Activated CD4-positive, alpha-beta memory T cell treated with anti-CD3 and anti-CD28 coated beads, Interleukin-2, amount 10 ng/mL, durations not matched to agents 7 days and 5 days (primary cell): ENCODE measurements at places on chromosomes 1 and 21. TPM values are rescaled to one million over a fixed set of nuclear protein-coding genes. Genes with fewer than 3 reads are reported as not detected.

DNA sequence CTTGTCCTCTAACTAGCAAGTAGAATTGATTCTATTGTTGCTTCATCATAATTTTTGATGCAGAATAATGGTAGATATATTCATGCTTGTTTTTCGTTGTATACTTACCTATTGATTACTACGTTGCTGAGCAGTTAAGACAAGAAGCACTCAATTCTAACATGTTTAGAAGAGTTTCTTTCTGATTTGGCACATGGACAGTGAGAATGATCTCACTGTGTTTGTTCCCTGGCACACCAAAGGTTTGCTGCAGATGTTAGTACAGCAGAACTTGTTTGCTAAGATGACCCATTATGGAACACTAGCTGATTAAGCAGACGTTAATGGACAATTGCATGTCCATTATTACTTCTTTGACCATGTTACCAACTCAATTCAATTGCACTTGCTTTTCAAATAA lies 184.7 kb upstream of the SGIP1 start:
- no peaks in the 10 kb centered on the region for H3K27me3 ChIP-seq
- peak overlapping the region; percentile 66 for H3K4me3 ChIP-seq
- peak overlapping the region; percentile 80 for H3K27ac ChIP-seq
- H3K36me3 ChIP-seq = peaks cover 53% of the 10 kb centered on the region
- peaks cover 95% of the 10 kb centered on the region for H3K4me1 ChIP-seq

DNA sequence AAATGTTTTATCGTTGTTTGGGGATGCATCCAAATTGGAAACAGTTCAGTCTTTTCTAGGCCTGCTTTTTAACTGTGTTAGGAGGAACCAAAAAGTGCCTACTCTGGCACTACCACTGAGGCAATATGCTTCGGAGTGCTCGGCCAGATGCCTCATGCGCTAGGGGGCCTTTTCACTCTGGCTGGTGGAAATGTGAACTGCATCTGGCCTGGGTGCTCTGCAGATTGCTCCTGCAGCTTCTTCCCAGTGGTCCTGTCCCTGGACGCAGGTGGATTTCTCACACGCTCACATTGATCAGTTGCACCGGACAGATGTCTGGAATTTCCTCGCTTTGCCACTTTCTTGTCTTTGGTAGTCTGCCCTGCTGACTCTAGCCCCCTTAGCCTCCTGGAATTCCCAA lies 330.2 kb upstream of the FMN2 start:
- no peaks in the 10 kb centered on the region for H3K27me3 ChIP-seq
- no peaks in the 10 kb centered on the region for H3K36me3 ChIP-seq
- DNase-seq = no peak
- H3K4me1 ChIP-seq = no peaks in the 10 kb centered on the region
- H3K27ac ChIP-seq = no peak overlapping the region

Gene ZSWIM5
- total RNA-seq = 0.30 TPM

DNA sequence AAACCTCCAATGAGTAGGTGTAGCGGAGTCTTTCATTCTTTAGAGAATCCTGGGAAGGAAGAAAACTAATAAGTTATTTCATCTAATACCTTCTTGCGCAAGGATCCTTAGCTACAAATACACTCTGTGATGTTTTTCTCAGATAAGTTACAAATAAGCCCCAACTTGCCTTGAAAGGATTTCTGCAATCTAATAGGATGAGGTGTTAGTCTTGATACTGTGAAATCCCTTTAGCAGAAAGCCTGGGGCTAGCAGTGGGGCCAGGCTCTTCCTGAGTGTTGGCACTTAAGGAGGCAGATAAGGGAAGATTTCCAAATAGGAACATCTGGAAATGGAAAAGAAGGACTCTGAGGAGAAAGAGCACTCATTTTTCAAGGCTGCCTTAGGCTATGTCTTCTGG lies 168.0 kb upstream of the DAB1 start:
- H3K27ac ChIP-seq = no peak overlapping the region
- no peaks in the 10 kb centered on the region for H3K4me1 ChIP-seq
- H3K36me3 ChIP-seq = no peaks in the 10 kb centered on the region
- no peaks in the 10 kb centered on the region for H3K27me3 ChIP-seq
- H3K4me3 ChIP-seq = no peak overlapping the region

GRCh38 chr1:5914676-5915365 lies 77.4 kb downstream of the NPHP4 start:
- no peak overlapping the region for H3K27ac ChIP-seq
- peaks cover 13% of the 10 kb centered on the region for H3K4me1 ChIP-seq
- H3K4me3 ChIP-seq = no peak overlapping the region
- H3K36me3 ChIP-seq = peaks cover 3% of the 10 kb centered on the region

DNA sequence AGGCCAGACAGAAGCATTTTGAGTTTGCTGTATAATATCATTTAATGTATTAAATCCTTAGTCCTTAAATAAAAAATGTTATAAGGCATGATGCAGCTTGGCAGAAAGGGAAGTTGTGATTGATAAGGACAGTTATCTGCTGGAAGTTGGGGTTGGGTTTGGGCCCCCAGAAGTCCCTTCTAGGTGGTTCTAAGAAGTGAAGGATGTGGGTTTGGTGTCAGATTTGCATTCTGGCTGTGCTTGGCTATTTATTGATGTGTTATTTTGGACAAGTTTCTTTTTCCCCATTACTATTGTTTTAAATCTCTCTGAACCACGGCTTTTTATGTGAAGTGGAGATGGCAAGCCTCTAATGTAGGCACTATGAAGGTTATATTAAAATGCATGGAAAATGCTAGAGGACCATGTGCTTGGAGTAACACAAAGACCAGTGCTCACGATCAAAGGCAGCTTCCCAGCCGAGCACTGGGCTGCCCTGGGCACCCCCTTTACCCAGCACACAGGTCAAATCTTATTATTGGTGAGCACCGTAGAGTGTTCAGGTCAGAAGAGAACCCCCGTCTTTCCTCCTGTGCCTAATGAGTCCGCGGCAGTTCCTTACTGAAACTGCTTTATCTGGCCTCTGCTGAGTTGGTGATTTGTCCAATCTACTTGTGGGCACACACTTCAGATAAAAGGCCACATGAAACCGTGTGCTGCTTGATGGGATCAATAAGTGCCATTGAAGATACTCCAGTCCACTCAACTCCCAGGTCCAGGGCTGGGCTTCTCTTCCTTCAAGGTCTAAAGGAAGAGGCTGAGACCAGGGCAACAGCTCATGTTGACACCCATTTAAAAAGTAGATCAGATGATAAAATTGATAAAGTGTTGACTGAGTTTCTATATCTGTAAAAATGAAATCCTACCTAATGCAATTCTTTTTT lies 212.0 kb downstream of the PRDM2 start:
- peaks cover 13% of the 10 kb centered on the region for H3K4me1 ChIP-seq
- H3K27ac ChIP-seq = no peak overlapping the region
- H3K36me3 ChIP-seq = no peaks in the 10 kb centered on the region
- peaks cover 2% of the 10 kb centered on the region for H3K27me3 ChIP-seq

Gene SHISA4
- 0.55 TPM for total RNA-seq

GRCh38 chr1:159924791-159925718 lies at the start of gene TAGLN2:
Gene TAGLN2, minus strand, starts transcription at chr1:159925507. Its CDS starts 4,998 bp downstream, at chr1:159920509.
- H3K36me3 ChIP-seq = peaks cover 40% of the 10 kb centered on the region
- H3K4me3 ChIP-seq = peak within 1 kb of the TSS; percentile 100
- no peaks in the 10 kb centered on the region for H3K27me3 ChIP-seq
- H3K4me1 ChIP-seq = peaks cover 37% of the 10 kb centered on the region

- H3K27me3 ChIP-seq = no peaks in the 10 kb centered on the region
- no peak overlapping the region for H3K4me3 ChIP-seq
- no peak overlapping the region for H3K27ac ChIP-seq
- no peaks in the 10 kb centered on the region for H3K36me3 ChIP-seq
- peaks cover 10% of the 10 kb centered on the region for H3K4me1 ChIP-seq
These were observed 39.4 kb downstream of the ABCG1 start for GRCh38 chr21:42258150-42258884.

Gene PCSK9
- 0.18 TPM for total RNA-seq

DNA sequence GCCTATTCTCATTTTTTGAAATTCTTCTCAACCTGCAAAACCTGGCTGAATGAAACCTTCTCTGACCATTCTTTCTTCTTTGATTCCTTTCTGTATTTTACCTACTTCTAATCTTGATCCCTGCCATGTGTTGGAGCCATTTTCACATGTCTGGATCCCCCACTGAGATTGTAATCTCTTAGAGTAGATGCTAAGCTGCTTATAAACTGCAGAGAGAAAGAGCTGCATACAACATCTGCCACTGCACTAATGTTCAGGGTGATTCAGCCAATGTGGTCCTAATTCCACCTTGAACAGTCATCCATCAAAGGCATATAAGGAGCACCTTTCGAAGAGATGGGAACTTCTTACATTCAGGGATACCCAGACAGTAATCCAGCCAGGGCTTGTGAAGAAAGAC lies 16.2 kb upstream of the DAB1 start:
- no peaks in the 10 kb centered on the region for H3K27me3 ChIP-seq
- H3K4me3 ChIP-seq = no peak overlapping the region
- H3K27ac ChIP-seq = no peak overlapping the region
- DNase-seq = no peak

Gene FCRL6
- total RNA-seq = not detected

Gene HAPLN2
- not detected for total RNA-seq

Gene TMEM81
- 2.7 TPM for total RNA-seq

Gene PLEKHN1
- 7.6 TPM for total RNA-seq

- H3K4me3 ChIP-seq = peak within 1 kb of the TSS; percentile 73
- DNase-seq = no peak
- H3K27me3 ChIP-seq = no peaks in the 10 kb centered on the region
- H3K27ac ChIP-seq = peak within 1 kb of the TSS; percentile 98
These were observed at the start of gene DYNLT4 for GRCh38 chr1:44806704-44807363. Gene DYNLT4, minus strand, starts transcription at chr1:44807351. Its CDS starts 683 bp downstream, at chr1:44806668.

Gene CELA3B
- total RNA-seq = not detected

DNA sequence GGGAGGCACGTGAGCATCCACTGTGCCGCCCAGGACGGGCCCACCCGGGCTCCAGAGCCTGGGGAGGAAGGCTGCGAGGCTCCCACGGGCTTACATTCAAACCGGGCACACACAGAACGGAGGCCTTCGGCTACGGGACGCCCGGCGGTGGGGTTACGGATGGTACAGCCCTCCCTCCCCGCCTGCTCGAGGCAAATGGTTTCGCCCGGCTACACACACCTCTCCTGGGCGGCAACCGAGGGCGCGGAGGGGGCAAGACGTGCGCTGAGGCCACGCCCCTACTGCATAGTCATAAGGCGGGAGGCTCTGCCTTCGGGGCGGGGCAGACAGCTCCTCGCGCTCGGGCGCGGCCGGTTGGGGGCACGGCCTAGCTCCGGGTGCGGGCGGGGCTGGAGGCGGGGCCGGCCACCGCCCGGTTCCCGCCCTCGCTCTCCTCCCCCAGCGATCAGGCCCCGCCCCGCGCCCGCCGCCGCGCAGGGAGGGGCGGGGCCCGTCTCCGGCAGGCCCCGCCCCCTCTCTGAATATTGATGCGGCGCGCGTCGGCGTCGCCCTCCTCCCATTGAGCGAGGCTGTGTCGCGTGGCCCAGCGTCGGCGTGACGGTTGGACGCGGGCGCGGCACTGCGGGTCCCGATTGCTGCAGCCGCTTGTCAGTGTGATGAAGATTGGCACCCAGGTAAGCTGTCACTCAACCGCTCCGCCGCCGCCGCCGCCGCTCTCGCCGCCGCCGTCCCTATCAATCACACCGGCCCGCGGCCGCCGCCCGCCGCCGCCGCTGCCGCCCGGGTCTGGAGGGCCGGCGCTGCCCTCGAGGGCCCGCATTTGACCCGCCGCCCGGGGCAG lies at the start of gene PKNOX1:
Gene PKNOX1, plus strand, starts transcription at position 572 of the 841 bp plus-strand sequence. CDS start 29,820 bp downstream, outside the sequence.
- H3K36me3 ChIP-seq = peaks cover 21% of the 10 kb centered on the region
- H3K27me3 ChIP-seq = no peaks in the 10 kb centered on the region
- H3K27ac ChIP-seq = peak within 1 kb of the TSS; percentile 92
- peak within 1 kb of the TSS; percentile 86 for H3K4me3 ChIP-seq

- H3K4me3 ChIP-seq = no peak overlapping the region
- no peak for DNase-seq
- H3K27me3 ChIP-seq = no peaks in the 10 kb centered on the region
These were observed 30.1 kb downstream of the SZT2 start for GRCh38 chr1:43419627-43420425.

Gene RPE65
- total RNA-seq = not detected

DNA sequence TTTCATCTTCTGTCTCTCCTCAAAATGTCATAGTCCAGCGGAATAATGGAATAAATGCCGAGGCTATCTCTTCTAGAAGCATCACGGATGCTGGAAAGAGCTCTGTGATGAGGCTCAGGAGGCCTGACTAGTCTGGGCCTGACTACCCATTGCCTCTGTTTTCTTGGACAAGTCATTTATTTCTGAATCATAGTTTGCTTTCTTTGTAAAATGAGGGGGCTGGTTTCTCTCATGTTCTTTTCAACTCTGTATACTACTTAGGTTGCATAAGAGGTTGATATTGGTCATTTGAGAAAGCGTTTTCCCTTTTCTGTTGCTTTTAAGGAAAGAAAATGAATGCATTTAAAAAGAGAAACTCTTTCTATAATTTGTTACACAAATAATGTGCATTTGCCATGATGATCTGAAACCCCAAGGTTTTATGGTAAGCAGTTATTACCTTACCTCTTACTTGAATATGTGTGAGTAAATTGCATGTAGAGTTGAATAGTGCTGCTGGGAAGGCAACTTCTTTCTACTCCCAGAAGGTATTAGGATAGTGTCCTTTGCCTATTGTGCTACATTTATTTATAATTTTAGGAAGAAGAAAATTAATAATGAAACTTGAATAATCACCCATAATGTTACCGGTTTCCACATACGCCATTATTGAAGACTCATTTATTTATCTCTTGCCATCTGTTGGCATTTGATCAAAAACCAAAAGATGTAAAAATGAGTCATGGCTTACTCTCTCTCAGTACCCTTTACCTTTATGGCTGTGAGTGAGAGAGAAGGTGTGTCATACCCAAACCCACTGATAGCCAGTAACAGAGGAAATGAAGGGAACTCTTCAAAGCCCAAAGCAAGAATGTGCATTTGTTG lies 179.1 kb downstream of the FASLG start:
- H3K27me3 ChIP-seq = peaks cover 61% of the 10 kb centered on the region
- peaks cover 12% of the 10 kb centered on the region for H3K4me1 ChIP-seq
- H3K27ac ChIP-seq = no peak overlapping the region
- no peak for DNase-seq
- H3K36me3 ChIP-seq = no peaks in the 10 kb centered on the region
- H3K4me3 ChIP-seq = no peak overlapping the region

DNA sequence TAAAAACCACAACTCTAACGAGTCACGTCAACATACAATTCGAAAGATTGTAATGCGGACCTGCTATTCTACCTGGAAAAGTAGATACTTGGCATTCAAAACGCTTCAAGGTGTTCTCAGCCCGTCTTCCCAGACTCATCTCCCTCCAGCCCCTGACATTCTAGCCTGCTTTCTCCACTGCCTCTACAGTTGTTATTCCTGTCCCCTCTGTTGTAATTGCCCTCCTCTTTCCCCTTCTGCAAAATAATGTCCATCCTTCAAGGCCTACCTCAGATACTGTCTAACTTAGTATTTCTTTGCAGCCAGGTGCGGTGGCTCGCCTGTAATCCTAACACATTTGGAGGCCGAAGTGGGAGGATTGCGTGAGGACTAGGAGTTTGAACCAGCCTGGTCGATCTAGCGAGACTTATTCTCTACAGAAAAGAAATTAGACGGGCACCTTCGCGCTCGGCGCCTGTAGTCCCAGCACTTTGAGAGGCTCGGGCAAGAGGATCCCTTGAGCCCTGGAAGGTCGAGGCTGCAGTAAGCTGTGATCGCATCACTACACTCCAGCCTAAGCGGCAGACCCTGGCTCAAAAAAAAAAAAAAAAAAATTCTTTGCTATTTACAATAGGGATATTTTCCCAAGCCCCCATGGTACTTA lies 756 bp upstream of the RBM34 start:
- peaks cover 26% of the 10 kb centered on the region for H3K4me1 ChIP-seq
- H3K27ac ChIP-seq = peak overlapping the region; percentile 95
- peaks cover 24% of the 10 kb centered on the region for H3K36me3 ChIP-seq
- DNase-seq = no peak
- no peaks in the 10 kb centered on the region for H3K27me3 ChIP-seq
- peak overlapping the region; percentile 98 for H3K4me3 ChIP-seq
